ENCODE measurements at places on chromosomes 6 and 20. TPM values are rescaled to one million over a fixed set of nuclear protein-coding genes. Genes with fewer than 3 reads are reported as not detected.

DNA sequence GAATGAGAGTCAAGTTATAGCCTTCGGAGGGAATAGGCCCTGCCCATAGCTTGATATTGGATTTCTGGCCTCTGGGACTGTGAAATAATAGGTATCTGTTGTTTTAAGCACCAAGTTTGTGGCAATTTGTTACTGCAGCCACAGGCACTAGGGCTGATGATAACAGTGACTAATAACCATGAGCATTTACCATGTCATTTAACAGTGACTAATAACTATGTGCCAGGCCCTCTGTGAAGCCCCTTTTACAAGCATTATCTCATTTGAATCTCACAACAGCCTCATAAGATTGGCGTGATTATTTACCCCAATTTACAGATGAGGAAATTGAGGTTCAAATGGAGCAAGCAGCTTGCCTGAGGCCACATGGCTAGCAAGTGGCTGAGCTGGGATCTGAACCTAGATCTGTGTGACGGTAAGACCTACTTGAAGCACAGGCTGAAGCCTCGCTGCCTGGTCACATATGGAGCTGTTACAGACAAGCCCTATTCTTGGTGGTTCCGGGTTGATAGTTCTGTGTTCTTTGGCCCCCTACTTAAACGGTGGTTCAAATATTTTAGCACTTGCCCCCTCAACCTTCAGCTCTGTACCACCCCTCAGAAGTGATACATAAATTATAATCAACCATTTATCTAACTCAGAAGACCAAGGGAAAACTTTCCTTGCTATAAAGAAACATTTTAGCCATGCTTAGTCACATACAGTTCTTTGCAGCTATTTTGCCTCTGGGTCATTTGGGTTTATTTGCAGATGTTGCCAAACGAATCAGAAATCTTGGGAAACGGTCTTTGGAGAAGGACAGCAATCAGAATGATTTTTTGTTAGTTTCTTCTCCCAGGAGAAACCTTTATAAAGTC lies 98.3 kb downstream of the ELOVL5 start:
- DNase-seq, result no peak

GRCh38 chr6:77361018-77361417 lies 102.3 kb downstream of the HTR1B start:
- DNase-seq, result no peak

MAP3K7 gene
- 16.4 TPM for total RNA-seq

- DNase-seq, result no peak
These were observed 88.8 kb downstream of the YTHDF1 start for GRCh38 chr20:63126876-63127699.

GRCh38 chr6:101935732-101936131 lies 542.2 kb downstream of the GRIK2 start:
- no peak for DNase-seq

WFDC10B gene
- not detected for total RNA-seq

DNA sequence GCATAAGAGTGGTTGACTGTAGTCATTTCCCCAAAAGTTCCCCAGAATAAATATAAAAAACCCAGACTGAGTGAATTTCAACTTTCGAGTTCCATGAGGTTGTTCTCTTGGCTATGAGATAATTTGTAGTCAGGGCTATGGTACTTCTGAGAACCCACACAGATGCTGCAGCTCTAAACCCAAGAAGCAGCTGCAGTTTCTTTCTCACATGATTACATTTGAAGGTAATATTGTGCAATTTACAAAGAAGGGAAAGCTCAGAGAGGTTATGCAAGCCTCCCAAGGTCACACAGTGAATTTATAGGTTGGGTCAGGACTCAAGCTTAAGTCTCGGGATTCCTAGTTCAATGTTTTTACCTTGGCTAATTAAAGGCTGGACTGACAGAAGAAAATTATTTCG lies 29.7 kb upstream of the CD93 start:
- DNase-seq, result no peak

WFDC5 gene
- not detected for total RNA-seq

DNA sequence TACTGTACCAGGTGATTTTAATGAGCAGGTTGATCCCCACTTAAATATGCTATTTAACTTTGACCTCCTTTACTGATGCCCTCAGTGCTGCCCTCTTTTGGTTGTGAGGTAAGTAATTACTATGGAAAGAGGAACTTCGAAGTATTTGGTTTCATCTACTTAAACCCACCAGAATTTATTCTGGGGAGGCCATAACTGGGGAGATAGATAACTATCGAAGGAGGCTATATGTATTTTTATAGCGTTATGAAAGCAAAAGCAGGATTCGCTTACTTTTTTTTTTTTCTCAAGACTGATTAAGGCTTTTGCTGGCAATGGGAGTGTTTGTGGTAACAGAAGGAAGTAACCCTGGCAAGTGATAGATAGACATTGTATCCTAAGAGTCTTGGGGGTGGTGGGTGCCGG lies 168.9 kb upstream of the CENPW start:
- DNase-seq, result no peak

Measured in left ventricle myocardium superior (tissue), 1 donor.